Occipital lobe (tissue), 3 donors: ENCODE measurements at places on chromosomes 16 and 17. TPM values are rescaled to one million over a fixed set of nuclear protein-coding genes. Genes with fewer than 3 reads are reported as not detected.

JPT1 gene
- total RNA-seq = 548 TPM

MRPL38 gene
- 30.7 TPM for total RNA-seq

MSLN gene
- not detected for total RNA-seq

KCNJ18 gene
- total RNA-seq = not detected

SMIM5 gene
- 0.47 TPM for total RNA-seq

CMTM2 gene
- not detected for total RNA-seq

CCL1 gene
- 0.47 TPM for total RNA-seq

TPSD1 gene
- total RNA-seq = not detected

NPIPA3 gene
- 0.94 TPM for total RNA-seq

TEKT5 gene
- 1.2 TPM for total RNA-seq

PRSS53 gene
- total RNA-seq = 2.2 TPM

NLRC3 gene
- total RNA-seq = 0.62 TPM

ELP5 gene
- total RNA-seq = 25.4 TPM

TANC2 gene
- total RNA-seq = 151 TPM

C17orf67 gene
- 1.9 TPM for total RNA-seq

CD7 gene
- not detected for total RNA-seq

RASL10B gene
- 5.1 TPM for total RNA-seq

PHF12 gene
- total RNA-seq = 44.8 TPM
